ENCODE measurements at places on chromosomes 7 and 10. TPM values are rescaled to one million over a fixed set of nuclear protein-coding genes. Genes with fewer than 3 reads are reported as not detected.

Gene IL6
- 16.3 TPM for total RNA-seq

Gene CDHR3
- total RNA-seq, result 0.91 TPM

Gene PRPS1L1
- total RNA-seq, result not detected

Gene CFTR
- not detected for total RNA-seq

Gene LLCFC1
- total RNA-seq, result not detected

Gene KAZALD1
- 3.6 TPM for total RNA-seq

Gene OR13A1
- not detected for total RNA-seq

Gene AGAP5
- 1.6 TPM for total RNA-seq
